ENCODE measurements at places on chromosomes 12 and 14.

DNA sequence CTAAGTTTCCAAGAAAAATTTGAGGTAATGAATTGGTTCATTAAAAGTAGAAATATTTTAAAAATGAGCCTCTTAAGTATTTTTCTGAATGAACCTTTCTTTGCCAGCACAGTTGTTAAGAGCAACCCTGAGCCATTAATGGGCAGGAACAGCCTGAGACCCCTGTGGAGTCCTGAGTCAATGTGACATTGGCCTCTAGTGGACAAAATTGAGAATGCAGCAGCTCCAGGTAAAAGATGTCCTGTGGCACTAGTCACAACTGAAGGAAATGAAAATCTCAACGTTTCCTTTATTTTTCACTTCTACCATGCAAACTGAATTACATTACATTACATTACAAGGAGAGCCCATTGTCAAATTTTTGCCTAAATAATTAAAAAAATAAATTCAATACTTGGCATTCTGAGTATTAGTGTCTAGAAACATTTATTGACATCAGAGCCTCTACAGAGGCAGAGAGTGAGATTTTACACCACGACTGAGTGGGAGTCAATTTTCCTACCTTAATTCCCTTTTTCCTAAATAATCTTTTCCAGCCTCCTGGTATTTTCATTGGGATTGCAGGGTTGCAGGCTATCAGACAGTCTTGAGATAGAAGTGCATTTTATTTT, 135.7 kb downstream of the PPM1H start:
- no peak for DNase-seq

GRCh38 chr12:94636462-94637085, 13.8 kb downstream of the TMCC3 start:
- DNase-seq = no peak

DNA sequence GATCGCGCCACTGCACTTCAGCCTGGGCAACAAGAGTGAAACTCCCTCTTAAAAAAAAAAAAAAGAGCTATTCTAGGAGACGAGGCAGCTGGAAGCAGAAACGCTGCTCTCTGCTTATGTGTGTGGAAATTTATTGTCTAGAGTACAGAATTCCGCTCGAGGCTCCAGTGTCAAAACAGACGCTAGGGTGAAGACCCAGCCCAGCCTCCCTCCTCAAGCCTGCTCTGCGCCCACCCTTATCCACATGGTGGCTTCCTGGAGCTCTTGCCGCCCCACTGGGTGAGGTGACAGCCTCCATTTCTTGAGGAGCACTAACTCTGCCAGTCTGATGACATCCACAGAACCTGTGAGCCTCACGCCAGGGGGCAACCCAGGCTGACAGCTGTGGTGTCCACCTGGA, 49.5 kb upstream of the DLK1 start:
- no peak for DNase-seq

- DNase-seq = no peak
Measured at GRCh38 chr12:67797753-67798152, 149.2 kb downstream of the DYRK2 start.

DNA sequence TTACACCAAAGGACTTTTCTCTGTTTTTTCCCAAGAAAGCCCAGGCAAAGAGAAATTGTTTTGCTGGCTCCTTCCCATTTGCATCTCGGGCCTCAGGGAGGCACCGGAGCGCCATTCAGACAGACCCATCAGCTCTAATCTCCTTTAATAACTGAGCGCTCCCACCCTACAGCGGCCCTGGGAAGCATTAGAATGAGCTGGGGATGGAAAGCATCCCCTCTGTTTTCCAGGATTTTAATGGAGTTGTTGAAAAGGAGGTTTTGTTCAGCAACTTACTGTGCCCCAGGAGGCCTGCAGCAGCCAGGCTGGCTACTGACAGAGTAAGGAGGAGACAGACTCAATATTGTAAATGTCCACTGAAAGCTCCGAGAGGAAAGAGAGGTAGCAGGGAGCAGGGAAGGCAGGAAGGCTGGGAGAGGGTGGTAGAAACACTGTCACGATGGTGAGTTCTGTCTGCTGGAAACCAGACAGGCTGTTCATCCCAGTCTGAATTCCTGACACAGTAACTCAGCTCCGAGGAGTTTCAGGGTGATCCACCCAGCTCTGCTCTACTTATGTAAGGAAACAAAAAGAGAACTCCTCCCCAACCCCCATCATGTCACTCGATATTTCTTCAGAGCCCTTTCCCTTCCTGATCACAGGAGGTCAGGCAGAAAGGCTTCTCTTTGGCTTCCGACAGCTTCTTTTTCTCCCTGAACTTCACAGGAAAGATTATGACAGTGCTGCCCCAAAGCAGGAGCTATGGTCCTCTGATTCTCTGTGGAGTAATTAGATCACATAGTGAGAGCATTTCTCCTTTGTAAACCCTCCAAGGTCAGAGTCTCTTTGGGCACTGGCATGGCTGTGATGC, 62.5 kb upstream of the TMEM132D start:
- no peak for DNase-seq

- DNase-seq = peak; percentile 71
Measured at GRCh38 chr12:49098035-49098451, 3.4 kb upstream of the DHH start.

GRCh38 chr12:115943630-115944391, 333.7 kb downstream of the MED13L start:
- DNase-seq = no peak

DNA sequence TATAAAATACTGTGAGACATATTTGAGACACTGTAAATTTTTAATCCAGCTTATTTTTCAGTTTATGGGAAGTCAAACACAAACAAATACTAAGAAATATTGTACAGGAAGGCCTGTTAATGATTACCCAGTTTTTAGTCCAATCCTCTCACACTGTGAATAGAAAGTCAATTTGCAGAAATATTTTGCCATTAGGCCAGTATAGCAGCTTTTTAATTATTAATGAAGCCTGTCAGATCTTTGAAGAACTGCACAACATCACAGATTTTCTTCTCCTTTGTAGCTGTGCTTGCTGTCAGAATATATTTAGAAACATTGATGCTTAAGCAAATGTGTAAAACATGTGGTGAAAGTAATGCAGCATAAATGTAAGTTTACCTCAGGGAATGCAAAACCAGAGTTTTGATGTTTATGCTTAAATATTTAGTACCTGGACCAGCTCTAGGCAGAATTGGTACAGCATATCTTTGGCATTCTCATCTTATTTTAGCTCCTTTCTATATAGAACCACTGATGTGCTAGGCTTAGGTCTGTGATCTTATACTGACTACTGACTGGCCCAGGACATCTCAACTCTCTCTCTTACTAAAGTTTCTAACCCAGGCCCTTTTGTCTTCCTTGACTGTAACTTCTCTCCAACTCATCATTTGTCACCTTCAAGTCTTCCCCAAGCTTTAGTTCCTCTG, 230.8 kb upstream of the NAV3 start:
- no peak for DNase-seq

DNA sequence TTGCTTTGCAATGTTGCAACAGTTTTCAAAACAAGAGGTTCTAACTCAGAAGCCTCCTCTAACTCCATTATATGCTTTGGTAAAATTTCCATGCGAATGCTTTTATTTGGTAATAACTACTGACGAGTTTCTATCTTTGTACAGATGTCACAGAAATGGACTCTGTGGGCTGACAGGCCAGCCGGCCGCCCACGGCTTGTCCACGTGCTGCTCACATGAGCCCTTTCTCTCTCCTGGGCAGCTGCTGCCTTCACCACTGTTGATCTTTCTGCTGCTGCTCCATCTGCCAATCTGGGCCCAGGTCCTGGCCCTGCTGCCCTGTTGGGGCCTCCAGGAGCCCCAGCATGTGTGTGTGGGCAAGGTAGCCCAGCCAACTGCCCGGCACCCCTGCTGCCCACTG, 168.2 kb upstream of the TMEM132C start:
- DNase-seq = no peak

DNA sequence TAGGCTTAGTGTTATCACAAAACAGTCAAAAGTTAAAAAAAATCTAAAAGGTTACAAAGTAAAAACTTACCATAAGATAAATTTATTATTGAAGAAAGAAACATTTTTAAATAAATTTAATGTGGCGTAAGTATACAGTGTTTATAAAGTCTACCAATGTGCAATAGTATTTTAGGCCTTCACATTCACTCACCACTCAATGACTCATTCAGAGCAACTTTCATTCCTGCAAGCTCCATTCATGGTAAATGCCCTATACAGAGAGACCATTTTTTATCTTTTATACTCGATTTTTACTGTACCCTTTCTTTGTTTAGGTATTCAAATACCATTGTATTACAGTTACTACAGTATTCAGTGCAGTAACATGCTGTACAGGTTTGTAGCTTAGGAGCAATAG, 124.5 kb downstream of the ANO4 start:
- DNase-seq = no peak

- no peak for DNase-seq
Measured at GRCh38 chr12:120259418-120260202, 5.9 kb downstream of the PXN start.

DNA sequence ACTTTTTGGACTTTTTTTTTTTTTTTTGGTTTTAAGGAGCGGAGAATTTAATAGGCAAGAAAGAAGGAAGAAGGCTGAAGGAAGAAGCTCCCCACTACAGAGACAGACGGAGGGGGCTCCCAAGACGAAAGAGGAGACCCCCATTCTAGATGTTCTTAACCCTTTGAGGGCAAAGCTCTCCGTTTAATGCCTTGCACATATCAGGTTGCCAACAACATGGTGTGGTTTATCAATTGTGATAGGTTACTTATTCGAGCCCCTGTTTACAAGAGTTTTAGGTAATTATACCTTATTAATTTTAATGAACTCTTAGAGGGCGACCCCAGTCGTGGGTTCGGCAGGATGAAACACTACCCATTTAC, 1.2 kb upstream of the FBXO33 start:
- no peak for DNase-seq

DNA sequence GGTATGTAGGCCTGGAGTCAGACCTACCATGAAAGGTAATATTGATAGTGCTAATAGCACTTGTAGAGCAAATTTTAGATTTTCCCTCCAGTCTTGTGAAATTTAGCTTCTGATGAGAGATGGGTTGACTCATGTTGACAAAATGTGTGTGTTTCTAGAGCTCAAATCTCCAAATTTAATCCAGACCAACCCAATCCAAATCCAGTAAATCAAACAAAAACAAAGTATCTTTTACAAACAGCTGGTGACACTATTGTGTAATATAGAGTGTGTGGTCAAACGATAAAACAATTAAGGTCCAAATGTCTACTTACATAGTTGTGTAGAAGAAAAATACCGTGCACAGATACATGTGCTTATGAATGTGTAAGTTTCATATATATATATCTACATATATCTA, 63.4 kb upstream of the KITLG start:
- DNase-seq = no peak

DNA sequence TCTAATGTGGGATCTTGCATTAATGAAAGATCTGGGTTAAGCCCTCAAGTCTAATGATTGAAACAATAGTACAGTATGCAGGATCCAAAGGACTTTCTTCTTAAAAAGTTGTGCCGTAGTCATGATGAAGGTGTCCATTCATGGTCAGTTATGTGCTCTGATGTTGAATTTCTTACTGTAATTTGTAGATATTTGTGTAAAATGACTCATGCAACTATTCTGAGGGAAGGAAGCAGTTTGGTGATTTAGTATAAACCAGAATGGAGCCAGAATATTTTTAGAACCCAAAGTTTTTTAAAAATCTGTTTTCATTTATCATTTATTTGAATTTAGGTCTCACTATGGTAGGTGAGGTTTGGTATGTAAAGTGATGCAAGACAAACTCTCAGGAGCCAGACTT, 151.2 kb downstream of the AKAP6 start:
- no peak for DNase-seq

- no peak for DNase-seq
Measured at GRCh38 chr14:91987192-91987591, 39.7 kb upstream of the FBLN5 start.

DNA sequence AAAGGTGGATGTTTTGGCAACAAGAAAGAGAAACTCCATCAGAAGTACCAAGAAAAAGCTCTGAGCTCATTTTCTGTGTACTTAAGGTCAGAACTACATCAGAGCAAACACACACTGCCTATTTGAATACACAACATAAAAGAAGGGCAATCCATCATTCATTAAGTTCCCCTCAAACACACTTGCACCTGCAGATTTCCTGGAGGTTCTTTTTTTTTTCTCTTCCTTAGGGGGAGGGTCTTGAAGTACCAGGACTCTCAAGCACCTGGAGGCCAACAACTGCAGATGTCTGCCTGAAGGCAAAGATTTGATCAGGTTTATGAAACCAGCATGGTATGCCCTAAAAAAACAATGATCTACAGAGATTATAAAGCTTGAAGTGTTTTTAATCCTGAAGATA, 26.1 kb upstream of the PTHLH start:
- DNase-seq = no peak

- DNase-seq = no peak
Measured at GRCh38 chr12:3832738-3833137, 40.5 kb downstream of the PARP11 start.

- DNase-seq = no peak
Measured at GRCh38 chr12:13005649-13006048, 5.6 kb upstream of the HEBP1 start.

DNA sequence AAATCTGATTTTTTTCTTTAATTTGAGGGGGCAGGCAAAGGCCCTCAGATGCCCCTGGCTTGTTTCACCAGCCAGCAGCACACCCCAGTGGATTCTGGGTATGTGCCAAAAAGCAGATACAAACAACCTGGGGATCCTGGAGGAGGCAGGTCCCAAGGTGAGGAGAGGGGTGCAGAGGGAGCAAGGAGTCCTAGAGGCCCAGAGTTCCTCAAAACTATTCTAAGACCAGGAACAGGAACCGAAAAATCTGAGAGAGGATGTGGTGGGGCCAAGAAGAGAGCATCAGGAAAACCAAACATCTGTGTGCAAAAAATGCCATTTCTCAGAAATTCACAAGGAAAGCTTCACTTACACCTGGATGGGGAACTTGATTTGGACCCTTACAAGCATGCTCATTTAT, 8.2 kb downstream of the KCNA5 start:
- no peak for DNase-seq

- no peak for DNase-seq
Measured at GRCh38 chr14:94087891-94088290, 6.8 kb downstream of the IFI27L1 start.

GRCh38 chr12:67689385-67689784, 40.8 kb downstream of the DYRK2 start:
- DNase-seq = no peak

GRCh38 chr12:25135531-25136154, 59.3 kb downstream of the DNAI7 start:
- no peak for DNase-seq

GRCh38 chr14:85528080-85528896, 1.7 kb upstream of the FLRT2 start:
- DNase-seq = no peak

GRCh38 chr14:21334202-21334906, 49.5 kb downstream of the SUPT16H start:
- DNase-seq = no peak

- peak; percentile 22 for DNase-seq
Measured at GRCh38 chr12:6314776-6315175, 4.3 kb downstream of the PLEKHG6 start.

GRCh38 chr12:111886662-111887545, 44.9 kb downstream of the MAPKAPK5 start:
- DNase-seq = no peak
